ENCODE measurements at places on chromosomes 2 and 18.

- DNase-seq = no peak
Observed at GRCh38 chr18:55856229-55856628, 268.2 kb upstream of the TCF4 start.

GRCh38 chr18:839224-840022 is 27.4 kb upstream of the YES1 start:
- peak; percentile 84 for DNase-seq

DNA sequence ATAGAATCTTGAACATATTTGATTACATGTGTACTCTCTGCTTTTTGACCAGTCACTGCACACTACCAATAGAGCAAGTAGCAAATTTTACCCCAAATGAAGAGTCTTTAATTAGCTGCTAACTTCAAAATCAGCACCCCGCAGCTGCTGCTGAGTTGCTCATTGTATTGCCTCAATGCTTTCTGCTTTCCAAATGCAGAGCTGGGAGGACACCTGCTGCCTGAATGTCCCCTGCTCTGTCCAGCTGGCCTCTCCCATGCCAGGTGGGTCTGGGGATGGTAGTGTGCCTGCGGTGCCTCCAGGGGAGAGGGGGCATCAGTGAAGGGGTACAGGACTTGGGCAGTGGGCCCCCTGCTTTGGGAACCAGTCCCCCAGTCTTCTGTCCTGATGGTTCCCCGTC is 184.8 kb downstream of the PRKCE start:
- no peak for DNase-seq

DNA sequence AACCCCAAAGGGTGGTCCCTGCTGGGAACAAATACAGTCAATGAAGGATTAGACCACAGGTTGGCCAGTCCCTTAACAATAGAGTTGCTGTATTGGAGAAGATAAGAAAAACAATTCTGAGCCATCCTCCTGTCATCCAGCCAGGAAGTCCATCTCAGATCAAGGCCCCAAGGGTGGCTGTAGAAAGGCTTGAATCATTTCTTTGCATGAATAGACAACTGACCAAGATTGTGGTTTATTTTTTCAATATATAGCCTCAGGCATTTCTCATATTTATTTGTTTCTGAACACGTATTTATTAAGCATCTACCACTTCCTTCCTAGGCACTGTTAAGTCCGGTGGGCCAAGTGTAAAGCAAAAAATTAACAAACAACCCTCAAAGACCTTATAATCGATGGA is 274.4 kb upstream of the SLC14A2 start:
- DNase-seq = no peak

DNA sequence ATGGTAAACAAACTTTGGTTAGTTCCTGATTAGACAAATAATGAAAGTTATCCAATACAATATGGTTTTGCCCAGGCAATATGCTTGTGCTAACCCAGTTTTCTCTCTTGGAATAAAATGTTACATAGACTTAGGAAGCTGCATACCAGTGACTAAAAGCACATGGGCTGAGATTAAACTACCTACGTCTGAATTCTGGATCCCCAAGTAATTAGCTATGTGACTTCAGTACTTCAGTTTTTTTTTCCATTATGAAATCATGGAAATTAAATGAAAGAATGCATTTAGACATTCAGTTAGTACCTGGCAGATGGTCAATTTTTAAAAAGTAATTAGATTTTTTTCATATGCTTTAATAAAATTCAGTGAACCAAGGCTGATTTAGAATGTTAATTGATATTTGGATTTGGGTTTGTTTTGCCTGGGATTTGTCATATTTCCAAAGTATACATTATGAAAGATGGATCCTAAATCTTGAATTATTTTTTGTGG is 213.9 kb downstream of the PTH2R start:
- DNase-seq = no peak

- DNase-seq = peak; percentile 29
Observed at GRCh38 chr18:61992923-61993322, 100.1 kb upstream of the RNF152 start.

GRCh38 chr2:196415384-196415783 is 224.1 kb upstream of the CCDC150 start:
- DNase-seq = no peak

DNA sequence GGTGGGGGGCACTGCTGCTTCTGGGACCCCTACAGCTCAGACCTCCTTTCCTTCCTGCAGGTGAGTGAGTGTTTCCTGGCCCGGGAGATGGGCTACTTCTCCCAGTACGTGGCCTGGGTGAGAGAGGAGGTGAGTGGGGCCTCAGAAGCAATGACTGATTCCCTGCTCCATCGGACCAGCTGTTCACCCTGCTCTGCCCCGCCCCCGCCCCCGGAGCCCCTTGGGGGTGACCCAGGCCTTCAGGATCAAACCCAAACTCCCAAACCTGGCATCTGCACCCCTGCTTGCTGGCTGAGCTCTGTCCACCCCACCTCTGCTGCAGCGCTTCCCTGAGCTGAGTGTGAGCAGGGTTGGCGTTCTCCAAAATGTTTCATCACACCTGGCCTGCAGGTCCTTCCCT is 9.8 kb upstream of the KCNIP3 start:
- no peak for DNase-seq

DNA sequence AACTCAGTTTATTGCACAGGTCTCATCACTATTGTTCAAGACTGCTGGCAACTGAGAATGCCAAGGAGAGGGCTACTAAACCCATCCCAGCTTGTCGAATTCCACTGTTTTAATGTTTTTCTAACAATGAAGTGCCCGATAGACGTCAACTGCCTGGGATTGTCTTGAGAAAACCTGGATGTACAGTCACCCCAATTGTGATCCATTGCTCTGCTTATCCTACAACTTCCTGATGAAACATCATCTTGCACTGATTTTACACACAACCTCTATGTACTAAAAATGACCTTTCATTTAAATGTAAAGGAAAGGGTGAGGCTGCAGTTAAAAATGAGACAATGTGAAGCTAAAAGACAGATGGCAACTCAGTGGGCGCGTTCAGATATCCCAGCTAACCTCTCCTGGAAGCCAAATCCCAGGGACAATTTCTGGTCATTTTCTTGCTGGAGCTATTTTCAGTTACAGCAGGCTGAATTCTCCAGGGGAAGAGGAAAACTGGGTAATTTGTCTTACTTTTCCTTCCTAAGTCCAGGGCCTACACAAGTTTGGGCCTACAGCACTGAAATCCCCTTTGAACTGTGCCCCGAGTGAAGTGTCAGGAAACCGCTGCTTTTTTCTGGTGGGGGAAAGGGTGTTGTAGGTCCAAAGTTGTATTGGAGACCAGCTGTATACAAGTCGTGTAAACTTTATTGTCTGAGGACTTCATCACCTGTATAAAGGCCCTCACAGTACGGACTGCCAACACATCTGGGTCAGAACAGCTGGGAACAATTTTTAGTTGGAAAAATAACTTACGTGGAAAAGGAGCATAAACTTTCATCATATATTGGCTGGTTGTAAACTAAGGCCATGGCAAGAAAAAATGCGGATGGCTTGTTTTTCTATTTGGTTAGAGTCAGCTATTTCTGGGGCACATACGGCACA is 68.9 kb upstream of the LTBP1 start:
- DNase-seq = no peak

DNA sequence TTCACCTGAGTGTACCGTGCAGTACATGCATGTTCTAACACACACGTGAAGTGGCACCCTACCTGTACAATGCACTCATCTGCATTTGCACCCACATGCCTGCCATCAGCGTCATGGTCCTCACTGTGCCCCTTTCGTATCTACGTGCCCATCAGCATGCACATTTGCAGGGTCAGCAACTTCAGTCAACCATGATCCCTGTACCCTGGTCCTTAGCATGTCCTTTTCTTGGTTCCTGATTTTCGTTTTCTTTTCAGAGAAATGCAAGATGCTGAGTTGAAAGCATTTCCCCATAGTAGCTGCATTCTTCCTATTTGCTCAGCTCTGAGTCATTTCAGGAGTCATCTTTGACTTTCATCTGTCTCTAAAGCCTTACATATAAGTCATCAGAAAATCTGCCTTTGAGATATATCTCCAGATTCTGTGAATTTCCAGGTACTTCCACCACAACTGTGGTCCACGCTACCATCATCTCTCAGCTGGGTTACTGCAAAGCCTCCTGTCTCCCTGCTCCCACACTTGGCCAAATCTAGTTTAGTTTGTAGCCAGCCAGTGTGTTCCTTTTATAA is 14.7 kb upstream of the PUM2 start:
- DNase-seq = no peak

- DNase-seq = no peak
Observed at GRCh38 chr2:74286725-74287124, 56.5 kb downstream of the SLC4A5 start.

DNA sequence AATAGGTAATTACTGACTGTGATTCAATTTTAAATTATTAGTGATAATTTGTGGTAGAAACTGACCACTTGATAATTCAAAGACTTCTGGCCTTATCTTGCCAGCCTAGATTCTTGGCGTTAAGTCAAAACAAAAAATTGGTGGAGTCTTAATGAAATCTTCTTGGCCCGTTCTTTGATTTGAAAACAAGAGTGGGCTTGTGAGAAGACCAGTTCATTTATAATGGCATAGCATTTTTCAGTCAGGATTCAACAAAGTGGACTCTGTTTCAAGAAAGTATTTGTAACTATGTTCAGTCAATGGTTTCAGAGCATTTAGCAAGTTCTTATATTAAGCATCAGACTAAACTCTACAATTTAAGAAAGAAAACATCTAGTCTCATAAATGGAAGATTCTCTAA is 26.0 kb downstream of the ITGA4 start:
- DNase-seq = no peak

DNA sequence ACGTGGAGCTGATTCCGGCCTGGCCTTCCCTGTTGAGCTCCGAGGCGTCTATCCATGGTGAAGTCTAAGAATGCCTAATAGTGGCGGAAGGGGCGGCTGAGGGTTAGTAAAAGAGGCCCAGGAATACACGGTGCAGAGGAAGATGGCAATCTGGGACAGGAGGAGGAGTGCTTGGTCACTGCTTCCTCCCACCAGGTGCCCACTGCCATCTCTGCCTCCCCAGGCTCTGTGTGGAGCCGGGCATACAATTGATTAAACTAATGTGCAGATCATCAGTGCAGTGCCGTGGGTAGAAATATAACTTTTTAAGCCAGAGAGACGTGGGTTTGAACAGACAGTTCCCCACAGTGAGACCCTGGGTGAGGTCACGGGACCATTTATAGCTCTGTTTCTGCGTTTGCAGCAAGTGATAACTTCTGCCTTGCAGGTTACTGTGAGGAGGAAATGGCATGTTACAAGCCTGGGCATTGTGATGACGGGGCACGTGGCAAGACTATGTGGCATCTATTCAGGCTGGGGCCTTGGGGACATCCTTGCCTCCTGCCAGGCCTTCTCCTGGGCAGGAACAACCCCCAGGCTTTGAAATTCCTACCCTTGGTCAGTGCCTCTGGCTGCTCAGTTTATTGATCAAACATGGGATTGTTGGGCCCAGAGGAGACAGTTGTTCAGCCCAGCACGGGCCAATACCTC is 204.9 kb downstream of the ASB1 start:
- DNase-seq = no peak

DNA sequence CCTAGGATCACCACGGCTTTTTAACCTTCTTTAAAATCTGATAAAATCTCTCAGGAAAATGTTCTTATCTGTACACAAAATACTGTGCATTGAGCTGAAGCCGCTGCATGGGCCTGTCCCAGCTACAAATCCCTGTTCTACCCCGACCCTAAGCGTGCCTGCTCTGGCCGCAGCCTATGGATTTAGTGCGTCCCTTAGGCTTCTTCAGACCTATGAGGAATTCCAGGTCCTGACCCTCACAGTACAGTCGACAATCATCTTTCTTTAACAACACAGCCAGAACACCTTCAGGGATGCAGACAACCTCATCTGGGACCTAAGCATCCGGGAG is 477 bp upstream of the WDCP start:
- no peak for DNase-seq

DNA sequence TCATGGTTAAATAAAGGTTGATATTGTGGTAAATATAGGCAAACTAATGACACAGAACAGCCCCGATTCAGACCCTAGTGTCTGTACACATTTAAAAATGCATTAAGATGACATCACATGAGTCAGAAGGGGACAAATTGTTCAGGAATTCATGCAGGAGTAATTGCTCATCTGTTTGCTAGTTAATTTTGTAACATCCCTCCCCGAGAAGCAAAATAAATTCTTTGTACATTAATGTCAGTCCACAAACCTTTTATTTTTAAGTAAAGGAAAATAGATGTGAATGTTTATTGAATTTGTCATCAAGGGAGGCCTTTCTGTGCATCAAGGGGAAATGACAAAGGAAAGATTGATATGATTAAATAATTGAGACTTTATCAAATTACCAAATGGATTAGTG is 69.9 kb downstream of the SH3BP4 start:
- DNase-seq = no peak

GRCh38 chr2:106956879-106957278 is 70.9 kb upstream of the ST6GAL2 start:
- no peak for DNase-seq

- DNase-seq = peak; percentile 63
Observed at GRCh38 chr2:201790291-201790690, 9.6 kb upstream of the ALS2 start.

DNA sequence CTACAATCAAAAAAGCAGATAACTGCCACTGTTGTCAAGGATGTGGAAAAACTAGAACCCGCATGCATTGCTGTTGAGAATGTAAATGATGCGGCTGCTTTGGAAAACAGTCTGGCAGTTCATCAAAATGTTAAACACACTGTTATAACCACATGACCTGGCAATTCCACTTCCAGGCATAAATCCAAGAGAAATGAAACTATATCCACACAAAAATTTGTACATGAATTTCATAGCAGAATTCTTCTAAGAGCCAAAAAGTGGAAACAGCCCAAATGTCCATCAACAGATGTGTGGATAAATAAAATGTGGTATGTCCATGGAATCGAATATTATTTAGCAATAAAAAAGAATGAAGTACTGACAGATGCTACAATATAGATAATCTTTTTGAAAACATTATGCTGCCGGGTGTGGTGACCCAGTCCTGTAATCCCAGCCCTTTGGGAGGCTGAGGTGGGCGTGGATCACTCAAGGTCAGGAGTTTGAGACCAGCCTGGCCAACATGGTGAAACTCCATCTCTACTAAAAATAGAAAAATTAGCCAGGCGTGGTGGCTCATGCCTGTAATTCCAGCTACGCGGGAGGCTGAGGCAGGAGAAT is 32.0 kb downstream of the ERCC3 start:
- no peak for DNase-seq

GRCh38 chr2:674321-674985 is 2.8 kb downstream of the TMEM18 start:
- peak; percentile 37 for DNase-seq

DNA sequence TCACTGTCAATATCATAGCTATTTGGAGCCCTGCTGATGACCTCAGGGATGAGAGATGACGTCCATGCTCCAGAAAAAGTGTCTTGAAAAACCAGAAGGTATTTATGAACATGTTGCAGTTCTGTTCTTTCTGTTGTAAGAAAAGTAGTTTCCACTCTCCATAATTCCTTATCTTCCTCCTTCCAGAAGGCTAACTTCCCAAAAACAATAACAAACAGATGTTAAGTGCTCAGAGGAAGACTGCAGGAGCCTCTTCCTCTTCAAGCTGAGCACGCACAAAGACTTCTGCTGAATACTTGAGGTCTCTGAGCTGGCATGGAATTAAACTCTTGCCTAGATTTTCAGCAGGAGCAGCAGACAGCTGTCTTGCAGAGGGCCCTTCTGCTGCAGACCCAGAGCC is 434.5 kb upstream of the KLHL29 start:
- no peak for DNase-seq
